ENCODE measurements at places on chromosomes 7 and 10.
A peak's percentile ranks its signal among the peaks of the same experiment; 100 is the strongest.

GRCh38 chr10:45091968-45092367 is 91.2 kb downstream of the ZNF22 start:
- DNase-seq = no peak

- no peak for DNase-seq
These were observed 88.5 kb downstream of the COL13A1 start for GRCh38 chr10:69890065-69890847.

- no peak for DNase-seq
These were observed 18.7 kb upstream of the ARID5B start for GRCh38 chr10:61882621-61883370.

GRCh38 chr7:123761729-123762128 is 12.9 kb upstream of the WASL start:
- no peak for DNase-seq

- DNase-seq = no peak
These were observed 1.1 kb upstream of the KBTBD2 start for GRCh38 chr7:32892521-32893206.

- DNase-seq = no peak
These were observed 56.6 kb upstream of the TRIL start for GRCh38 chr7:29014725-29015124.

DNA sequence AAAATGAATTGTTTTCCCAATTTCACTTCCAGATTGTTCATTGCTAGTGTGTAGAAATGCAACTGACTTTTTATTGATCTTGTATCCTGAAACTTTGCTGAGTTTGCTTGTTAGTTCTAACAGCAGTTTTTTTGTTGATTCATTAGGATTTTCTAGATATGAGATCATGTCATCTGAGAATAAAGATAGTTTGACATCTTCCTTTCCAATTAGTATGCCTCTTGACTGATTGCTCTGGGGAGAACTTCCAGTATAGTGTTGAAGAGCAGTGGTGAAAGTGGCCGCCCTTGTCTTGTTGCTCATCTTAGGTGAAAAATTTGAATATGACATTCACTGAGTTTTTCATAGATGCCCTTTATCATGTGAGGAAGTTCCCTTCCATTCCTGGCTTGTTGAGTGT is 11.9 kb upstream of the SUN1 start:
- no peak for DNase-seq

- DNase-seq = no peak
These were observed 11.9 kb upstream of the DMTF1 start for GRCh38 chr7:87140271-87140748.

DNA sequence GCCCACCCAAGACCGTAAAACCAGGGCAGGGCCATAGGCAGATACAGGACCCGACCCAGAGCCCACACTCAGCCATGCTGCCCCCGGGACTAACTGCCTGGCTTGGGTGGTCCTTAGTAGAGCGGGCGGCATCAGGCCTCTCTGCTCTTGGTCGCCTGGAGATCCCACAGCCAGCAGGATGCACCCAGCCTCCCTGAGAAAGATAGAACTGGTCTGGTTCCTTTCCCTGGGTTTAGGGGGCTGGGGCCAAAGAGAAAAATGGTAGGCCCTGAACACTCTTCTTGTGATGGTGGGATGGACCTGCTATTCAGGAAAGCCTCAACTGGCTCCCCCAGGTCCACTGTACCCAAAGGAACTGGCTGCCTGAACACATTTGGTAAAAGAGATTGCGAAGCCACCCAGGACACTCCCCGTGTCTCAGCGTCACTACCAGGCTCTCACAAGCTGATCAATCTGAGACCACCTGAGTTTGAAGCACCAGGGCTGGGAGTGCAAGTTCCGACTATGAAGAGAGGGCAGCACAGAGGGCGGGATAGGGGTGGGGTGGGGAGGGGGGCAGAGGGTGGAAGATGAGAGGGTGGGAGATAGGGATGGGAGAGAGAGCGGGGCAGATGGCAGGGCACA is 591.5 kb downstream of the DNAJB6 start:
- DNase-seq = peak; percentile 33

- DNase-seq = no peak
These were observed 28.3 kb downstream of the POLL start for GRCh38 chr10:101559596-101560297.

DNA sequence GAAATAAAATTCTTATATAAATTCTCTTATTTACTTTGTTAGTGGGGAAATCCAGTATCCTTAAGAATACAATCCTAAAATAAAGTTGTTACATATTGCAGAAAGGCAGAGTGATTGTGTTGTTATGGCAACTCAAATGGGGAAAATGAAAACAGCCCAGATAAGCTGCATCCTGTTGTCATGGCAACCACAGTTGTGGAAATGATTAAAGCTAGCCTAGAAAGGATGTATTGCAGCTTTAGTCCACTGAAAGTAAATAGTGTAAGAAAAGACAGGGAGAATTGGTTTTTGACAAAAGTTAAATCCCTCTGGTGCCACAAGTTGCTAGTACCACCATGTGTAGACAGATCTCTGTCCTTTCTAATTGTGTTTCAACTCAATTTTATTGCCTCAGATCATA is 43.2 kb downstream of the BTRC start:
- DNase-seq = no peak

DNA sequence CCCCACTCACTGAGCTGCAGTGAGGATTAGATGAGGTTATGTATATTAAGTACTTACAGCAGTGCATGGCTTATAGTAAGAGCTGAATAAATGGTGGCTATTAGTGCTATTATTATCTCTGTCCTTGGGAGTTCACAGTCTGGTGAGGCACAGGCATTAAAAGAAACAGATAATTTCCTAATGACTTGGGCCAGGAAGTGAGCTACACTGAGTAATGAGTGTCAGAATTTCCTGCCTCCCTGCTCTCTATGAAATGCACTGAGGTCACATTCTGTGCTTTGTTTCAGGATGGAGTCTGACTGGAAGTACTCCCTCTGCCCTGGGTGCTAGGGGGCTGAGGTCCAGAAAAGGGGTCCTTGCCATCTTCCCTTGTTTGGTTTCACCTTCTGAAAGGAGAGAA is 48.7 kb upstream of the LOXL4 start:
- no peak for DNase-seq

DNA sequence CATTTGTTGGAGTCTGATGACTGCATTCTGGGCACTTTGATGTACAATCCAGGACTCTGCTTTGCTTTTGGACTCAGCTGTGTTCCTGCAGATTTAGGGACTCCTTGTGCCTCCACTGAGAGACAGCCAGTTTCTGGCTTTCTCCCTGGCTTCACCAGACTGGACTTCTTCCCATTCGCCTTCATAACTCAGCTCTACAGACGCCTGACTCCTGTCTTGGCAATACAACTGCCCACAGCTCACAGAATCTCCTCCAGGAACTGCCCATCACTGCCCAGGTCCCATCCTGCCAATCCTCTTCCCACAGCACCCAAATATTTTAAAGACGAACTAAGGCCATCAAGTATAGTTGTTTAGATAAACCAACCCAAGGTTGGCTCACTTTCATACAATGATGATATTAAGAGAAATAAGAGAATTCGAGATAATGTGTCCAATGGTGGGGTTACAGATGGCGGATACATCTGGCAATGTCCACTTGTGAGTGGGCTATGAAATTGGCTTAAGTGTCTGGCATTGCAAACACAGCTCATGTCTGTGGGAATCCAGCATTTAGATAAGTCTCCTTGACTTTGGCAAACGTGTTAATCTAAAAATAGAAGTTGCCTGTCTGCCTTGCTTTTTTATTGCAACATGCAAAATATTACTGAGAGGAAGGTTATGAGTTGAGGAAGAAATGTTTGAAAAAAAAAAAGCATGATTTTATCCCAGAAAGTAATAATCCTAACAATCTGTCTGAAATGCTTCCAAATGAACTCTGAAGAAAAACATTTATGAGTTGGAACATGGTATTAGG is 95.1 kb downstream of the ITGA8 start:
- DNase-seq = no peak

- DNase-seq = peak; percentile 89
These were observed at the start of gene STX1A for GRCh38 chr7:73718905-73719805. STX1A (minus strand) TSS chr7:73719669; CDS start chr7:73719631, 38 bp downstream.

DNA sequence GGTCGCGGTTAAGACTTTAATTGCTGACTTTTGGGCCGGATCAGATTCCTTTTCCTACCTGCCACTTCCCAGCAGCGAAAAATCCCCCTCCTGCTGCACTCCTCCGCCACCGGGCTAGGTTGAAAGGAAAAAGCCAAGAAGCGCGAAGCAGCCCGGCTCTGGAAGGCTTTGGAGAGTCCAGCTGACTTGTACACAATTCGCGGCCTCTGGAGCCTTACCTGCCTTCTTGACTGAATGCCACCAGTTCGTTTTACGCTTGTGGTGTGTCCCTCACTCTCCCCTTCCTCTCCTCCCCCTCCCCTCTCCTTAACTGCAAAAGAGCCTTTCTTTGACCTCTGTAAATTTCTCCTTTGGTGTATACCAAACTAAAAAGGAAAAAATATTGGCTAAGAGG is 2.7 kb upstream of the FEZF1 start:
- peak; percentile 83 for DNase-seq

DNA sequence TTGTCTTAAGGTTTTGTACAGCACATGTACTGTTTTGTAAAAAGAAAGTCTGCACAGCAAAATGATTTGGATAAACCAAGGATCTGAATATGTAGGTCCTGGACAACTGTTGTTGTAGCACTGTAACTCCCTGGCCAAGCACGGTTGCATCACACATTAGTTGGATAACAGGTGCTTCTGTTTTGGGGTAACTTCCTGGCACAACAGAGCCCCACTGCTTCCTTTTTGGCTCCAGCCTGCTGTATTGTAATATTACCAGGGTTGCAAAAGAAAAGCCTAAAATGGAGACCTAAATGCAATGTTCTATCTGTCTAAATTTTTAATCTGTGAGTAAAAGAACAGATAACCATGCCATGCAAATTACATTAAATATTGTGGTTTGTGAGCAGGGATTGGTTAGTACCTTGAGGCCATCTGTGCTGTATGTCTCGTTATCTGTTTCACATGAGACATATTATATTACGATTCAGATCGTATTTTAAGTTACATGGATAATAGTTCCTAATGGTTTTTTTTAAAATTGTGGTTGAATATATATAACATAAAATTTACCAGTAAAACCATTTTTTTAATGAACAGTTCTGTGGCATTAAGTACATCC is 27.5 kb upstream of the WAC start:
- no peak for DNase-seq
